Fibroblast of pulmonary artery (primary cell): ENCODE measurements at places on chromosomes 7 and 10.

- DNase-seq = peak; percentile 26
Measured at GRCh38 chr10:89215511-89215910, 8.4 kb upstream of the CH25H start.

DNA sequence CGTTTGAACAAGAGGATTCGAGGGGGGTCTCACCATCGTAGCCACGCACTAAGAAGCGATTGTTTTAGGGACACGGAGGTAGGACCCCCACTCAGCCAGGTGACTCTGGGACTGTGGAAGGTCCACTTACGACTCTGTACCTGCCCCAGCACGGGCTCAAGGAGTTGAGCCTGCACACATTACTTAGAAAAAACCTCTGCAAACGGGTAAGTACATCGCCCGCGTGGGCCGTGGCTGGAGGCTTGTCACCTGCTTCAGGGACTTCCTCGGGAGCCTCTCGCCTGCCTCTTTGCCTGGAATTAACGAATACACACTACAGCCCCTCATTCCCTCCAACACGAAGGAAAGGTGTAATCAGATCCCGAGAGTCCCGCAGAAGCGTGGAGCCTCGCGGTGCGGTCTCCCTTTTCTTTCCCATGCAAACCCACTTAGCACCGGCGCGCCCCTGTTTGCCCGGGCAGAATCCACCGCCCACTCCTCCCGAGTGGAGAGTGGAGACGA is 826 bp downstream of the PODXL start:
- DNase-seq = no peak

DNA sequence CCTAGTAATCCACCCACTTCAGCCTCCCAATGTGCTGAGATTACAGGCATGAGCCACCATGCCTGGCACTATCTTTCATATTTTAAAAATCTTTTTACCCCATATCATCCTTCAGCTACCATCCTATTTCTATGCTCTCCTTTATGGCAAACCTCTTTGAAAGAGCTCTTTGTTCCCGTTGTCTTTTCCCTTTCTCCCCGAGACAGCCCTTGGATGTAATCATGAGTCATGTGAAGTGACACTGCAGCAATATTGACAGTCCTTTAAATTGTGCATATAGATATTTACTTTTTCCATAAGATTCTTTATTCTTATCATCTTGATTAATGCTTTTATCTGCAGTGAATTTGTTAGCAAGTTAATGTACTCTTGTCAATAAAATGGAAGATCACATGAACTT is 286.6 kb downstream of the ANKRD7 start:
- DNase-seq = no peak

GRCh38 chr10:24416248-24416647 is 207.3 kb downstream of the KIAA1217 start:
- DNase-seq = no peak

- no peak for DNase-seq
Measured at GRCh38 chr10:8133146-8133545, 78.7 kb downstream of the GATA3 start.

DNA sequence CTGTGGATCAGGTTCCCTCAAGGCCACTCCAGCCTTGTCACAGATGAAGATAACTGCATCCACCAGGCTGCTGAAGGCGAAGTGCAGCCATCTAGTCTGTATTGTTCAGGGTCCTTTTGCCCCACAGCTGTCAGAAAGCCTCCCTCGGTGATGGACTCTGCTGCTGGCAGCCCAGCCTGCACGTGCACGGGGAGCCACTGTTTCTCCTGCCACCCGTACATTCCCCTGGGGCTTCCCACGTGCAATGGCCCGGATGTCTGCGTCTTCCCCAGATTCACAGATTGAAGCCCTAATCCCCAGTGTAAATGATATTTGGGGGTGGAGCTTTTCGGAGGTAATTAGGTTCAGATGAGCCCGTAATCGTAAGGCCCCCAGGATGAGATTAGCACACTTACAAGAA is 46.6 kb upstream of the VIPR2 start:
- DNase-seq = no peak
